ENCODE measurements at places on chromosomes 4 and X.

- no peak for DNase-seq
Observed at GRCh38 chrX:1661048-1661921, 46.4 kb downstream of the ASMT start.

DNA sequence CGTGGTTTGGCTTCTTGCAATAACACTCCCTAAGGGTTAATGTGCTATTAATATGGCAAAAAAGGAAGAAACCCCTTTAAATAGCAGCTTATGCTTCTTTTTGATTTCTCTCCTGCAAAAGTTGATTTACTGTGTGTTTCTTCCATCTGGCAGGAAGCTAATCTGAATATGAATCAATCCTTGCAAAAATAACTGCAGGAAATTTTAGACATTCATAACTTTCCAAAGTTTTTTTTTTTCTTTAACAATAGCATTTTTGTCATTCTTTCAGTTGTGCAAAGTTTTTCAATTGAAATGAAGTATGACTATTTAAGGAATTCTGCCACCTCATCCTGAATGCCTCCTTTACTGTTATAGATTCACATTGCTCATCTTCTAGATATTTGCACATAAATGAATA lies 115.6 kb downstream of the SPANXA1 start:
- DNase-seq = no peak

DNA sequence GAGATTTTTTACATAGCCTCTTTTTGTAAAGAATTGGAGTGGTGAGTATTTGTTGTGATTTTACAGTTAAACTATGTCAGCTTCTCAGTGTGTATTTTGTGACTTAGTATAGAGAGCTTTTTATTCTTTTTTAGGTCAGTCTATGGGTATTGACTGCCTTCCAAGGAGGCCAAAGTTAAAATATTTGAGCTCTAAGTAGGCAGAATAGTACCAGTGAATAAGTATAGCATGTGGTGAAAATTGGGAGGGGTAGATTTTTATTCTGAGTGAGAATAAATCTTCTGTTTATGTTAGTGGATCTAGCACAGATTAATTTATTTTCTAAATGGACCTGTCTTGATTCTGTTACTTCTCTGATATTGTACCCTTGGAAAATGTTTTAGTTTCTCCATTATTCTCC lies 37.5 kb downstream of the HERC3 start:
- no peak for DNase-seq

DNA sequence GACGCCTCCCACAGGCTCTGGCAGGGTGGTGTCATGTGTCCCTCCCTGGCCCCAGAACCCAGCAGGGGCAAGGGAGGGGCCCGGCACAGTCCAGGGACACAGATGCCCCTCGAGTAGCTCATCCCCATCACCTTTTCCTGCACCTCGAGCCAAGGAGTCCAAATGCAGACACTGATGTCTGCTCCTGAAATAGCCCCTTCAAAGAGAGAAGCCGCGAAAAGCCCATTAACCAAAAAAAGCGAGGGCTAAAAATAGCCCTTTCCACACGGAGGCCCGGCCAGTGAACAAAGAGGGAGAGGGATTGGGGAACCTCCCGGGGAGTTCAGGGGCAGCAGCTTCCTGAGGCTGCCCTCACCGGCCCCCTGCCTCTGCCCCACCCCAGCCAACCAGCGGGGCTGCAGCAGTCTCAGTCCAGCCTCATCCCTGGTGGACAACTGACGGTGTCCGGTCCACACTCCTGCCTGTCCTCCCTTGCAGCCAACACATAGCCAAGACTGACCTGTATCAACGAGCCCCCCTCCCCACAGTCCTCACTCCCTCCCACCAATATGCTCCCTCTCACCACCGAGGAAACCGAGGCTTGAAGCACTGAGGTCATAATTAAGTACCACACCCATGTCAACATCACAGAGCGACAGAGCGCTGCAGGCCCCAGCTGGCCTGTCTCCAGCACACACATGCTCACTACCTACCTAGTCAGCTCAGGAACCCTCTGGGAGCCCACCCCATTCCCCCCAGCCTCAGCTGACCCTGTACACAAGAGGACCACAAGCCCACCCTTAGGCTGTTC lies 23.9 kb downstream of the WDR1 start:
- DNase-seq = no peak

DNA sequence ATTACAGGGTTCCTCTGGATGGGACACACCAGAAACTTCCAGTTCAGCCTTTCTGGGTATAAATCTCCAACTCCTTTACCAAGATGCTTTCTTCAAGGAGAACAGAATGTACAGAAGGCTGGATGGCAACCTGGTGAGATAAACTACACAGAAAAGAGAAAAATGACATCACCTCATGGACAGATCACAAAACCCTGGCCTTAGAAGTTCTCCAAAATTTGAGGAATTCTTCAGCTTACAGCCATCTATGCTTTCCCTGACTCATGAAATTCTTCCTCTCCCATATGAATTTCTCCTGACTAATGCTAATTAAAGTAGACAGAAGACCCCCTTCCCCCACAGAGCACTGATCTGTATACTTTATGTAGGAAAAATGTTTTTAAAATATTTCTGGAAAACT lies 345.4 kb downstream of the STIM2 start:
- DNase-seq = no peak
